Upper lobe of left lung (tissue), 6 donors: ENCODE measurements at places on chromosomes 1 and 21. TPM values are rescaled to one million over a fixed set of nuclear protein-coding genes. Genes with fewer than 3 reads are reported as not detected.

DNA sequence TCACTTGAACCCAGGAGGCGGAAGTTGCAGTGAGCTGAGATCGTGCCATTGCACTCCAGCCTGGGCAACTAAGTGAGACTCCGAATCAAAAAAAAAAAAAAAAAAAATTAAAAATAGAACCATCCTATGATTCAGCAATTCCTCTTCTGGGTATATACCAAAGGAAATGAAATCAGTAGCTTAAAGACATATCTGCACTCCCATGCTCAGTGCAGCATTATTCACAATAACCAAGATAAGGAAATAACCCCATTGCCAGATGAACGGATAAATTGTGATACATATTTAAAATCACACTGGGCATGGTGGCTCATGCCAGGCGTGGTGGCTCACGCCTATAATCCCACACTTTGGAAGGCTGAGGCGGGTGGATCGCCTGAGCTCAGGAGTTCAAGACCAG, 23.8 kb downstream of the ALDH9A1 start:
- DNase-seq, result no peak

- DNase-seq, result no peak
These were observed 108.6 kb downstream of the NTMT2 start for GRCh38 chr1:170254371-170254770.

DNA sequence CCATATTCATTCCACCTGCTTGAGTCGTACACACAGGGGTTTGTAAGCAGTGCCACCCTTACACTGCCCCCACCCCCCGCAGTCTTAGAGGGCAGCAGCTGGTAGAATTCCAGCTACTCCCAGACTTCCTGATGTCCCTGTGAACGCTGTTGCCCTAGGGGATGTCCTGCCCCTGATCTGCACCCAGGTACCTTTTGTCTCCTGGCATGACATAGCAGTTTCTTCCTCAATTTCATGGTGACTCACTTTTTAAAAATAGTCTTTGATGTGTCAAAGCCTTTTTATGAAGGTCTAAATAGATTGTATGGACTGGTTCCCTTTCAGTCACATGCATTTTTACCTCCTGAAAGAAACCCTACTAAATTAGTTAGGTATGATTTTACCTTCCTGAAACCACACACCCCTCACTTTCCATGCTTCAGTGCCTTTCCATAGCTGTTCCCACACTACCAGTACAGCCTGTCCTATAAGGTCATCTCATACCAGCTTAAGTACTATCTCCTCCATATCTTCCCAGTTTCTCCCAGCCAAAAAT, 76.4 kb downstream of the ST3GAL3 start:
- DNase-seq, result no peak

DNA sequence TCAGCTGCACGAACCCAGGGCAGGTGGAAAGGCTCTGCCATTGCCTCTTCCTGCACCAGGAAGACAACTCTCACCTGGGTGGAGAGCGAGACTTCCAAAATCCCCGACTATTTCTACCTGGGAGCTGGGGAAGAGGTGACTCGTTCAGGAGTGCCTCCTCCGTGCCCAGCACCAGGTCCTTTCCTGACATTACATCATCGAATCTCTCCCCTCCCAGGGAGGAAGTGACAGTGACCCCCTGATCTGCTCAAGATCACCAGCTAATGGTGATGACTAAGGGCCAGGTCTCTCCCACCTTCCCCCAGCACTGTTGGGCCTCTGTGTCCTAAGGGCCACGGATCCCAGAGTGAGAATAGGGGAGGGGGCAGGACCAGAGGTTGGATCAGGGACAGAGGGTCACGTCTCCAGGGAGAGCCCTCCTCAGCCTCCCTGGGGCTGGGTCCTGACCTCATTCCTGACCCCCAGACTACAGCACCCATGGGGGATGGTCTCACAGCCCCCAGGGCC, 6.8 kb downstream of the MEGF6 start:
- DNase-seq, result no peak

- DNase-seq, result no peak
These were observed 30.2 kb downstream of the GRIK1 start for GRCh38 chr21:29909571-29909970.

The VWA5B1 gene
- 0.46 TPM for total RNA-seq

The GSTM5 gene
- 1.4 TPM for total RNA-seq

DNA sequence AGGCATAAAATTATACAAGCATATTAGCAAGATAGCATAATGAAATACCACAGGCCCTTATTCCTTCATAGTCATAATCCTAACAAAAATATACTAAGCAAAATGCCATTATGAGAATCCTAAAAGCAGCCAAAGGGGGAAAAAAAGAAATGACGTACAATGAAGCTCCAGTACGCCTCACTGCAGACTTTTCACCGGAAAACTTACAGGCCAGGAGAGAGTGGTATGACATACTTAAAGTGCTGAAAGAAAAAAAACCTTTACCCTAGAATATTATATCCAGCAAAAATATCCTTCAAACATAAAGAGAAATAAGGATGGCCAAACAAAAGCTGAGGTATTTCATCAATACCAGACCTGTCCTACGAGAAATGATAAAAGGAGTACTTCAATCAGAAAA, 19.5 kb downstream of the ZNF695 start:
- DNase-seq, result no peak

- no peak for DNase-seq
These were observed 559.0 kb upstream of the PLXNA2 start for GRCh38 chr1:208803011-208803811.

DNA sequence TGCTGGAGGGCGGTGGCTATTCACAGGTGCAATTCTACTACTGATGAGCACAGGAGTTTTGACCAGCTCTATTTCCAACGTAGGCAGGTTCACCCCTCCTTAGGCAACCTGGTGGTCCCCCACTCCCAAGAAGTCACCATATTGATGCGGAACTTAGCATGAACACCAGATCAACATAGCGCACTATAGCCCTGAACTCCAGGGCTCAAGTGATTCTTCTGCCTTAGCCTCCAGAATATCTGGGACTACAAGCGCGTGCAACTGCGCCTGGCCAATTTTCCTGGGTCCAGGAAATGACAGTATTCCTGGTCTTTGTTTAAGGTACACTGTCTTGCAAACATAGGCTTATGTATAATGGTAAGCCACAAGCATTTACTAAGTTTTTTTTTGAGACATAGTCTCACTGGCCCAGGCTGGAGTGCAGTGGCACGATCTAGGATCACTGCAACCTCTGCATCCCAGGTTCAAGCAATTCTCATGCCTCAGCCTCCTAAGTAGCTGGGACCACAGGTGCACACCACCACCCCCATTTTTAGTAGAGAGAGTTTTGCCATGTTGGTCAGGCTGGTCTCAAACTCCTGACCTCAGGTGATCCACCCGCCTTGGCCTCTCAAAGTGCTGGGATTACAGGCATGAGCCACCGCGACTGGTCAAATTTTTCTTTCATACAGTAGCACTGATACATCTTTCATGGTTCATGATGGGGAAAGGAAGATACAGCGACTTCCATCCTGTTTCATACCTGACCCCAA, 12.6 kb downstream of the MCL1 start:
- no peak for DNase-seq

GRCh38 chr1:153957744-153958110, 685 bp downstream of the CRTC2 start:
- DNase-seq, result peak; percentile 55

DNA sequence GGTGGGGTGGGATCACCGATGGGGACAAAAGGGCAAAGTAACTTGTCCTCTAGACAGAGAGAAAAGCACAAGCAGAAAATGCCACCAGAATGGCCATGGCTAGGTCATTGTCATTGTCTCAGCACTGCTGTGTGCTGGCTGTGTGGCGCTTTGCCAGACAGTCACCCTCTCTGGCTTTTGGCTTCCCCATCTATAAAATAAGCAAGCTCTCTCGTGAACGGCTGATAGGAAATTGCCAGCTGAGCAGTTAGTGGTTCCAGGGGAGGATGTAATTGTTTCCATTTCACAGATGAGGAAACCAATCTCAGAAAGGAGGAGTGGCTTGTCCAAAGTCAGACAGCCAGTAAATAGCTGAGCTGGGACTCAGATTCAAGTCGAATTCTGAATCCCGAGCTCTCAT, 32.5 kb downstream of the PADI2 start:
- DNase-seq, result no peak

DNA sequence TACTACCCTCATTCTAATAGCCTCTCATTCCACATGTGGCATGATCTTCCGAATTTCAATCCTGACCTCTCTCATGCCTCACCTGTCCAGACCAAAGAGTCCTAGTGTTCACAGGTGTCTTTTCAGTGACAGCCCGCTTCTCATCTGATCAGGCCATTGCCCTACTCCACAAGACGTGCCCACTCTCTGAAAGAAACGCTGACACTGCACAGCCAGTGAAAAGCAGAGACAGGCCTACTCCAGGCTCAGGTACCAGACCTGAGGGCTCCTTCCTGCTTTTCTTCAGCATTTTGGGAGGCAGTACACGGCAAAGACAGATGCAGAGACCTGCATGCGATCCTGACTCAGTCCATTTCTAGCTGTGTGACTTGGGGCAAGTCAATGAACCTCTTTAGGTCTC, 43.0 kb downstream of the SUSD4 start:
- DNase-seq, result no peak

The LENEP gene
- total RNA-seq, result not detected

The MMP23B gene
- 26.1 TPM for total RNA-seq

- DNase-seq, result no peak
These were observed 58.5 kb downstream of the SERBP1 start for GRCh38 chr1:67371681-67372080.

DNA sequence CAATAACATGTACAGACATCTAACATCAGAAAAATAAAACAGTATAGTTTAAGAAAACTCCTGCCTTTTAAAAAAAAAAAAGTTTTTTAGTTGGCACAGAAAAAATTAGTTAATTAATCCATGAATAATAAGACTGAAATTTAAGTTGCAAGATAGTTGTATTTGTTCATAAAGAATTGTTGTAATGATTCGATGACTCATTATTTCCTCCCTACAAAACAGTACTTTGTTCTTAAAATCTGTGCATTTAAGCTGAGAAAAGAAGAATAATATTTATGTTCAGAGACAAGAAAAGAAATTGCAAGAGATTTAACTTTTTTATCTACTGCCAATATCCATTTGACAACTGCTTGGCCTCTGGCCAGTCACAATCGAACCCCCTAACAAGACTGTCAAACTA, 894.7 kb downstream of the ADGRL2 start:
- DNase-seq, result no peak

- DNase-seq, result no peak
These were observed 8.3 kb downstream of the XCL2 start for GRCh38 chr1:168535536-168535935.

The FASLG gene
- total RNA-seq, result not detected

- DNase-seq, result no peak
These were observed 19.7 kb downstream of the MRPL37 start for GRCh38 chr1:54219688-54220003.

The SPATA1 gene
- total RNA-seq, result 2.2 TPM

The LRRC3 gene
- total RNA-seq, result 4.5 TPM

GRCh38 chr1:221462345-221462744, 279.5 kb downstream of the DUSP10 start:
- no peak for DNase-seq

- DNase-seq, result no peak
These were observed 5.1 kb upstream of the DESI2 start for GRCh38 chr1:244647819-244648218.

GRCh38 chr21:45358711-45359310, 46.2 kb upstream of the COL18A1 start:
- peak; percentile 41 for DNase-seq

The CDC42 gene
- 218 TPM for total RNA-seq

DNA sequence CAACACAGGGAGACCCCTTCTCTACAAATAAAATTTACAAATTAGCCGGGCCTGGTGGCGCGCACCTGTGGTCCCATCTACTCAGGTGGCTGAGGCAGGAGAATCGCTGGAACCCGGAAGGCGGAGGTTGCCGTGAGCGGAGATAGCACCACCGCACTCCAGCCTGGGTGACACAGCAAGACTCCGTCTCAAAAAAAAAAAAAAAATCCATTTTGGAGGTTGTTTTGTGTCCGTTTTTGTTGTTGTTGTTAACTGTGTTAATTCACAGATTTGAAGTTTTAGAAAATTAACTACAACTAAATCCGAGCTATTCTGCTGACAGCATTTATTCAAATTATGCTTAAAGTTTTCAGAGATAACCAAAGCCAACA, 618 bp downstream of the CLCC1 start:
- DNase-seq, result peak; percentile 37

The FAM78B gene
- 1.1 TPM for total RNA-seq

The ADAMTSL4 gene
- 40.6 TPM for total RNA-seq

GRCh38 chr21:37907076-37907475, 9.2 kb downstream of the KCNJ6 start:
- DNase-seq, result no peak

DNA sequence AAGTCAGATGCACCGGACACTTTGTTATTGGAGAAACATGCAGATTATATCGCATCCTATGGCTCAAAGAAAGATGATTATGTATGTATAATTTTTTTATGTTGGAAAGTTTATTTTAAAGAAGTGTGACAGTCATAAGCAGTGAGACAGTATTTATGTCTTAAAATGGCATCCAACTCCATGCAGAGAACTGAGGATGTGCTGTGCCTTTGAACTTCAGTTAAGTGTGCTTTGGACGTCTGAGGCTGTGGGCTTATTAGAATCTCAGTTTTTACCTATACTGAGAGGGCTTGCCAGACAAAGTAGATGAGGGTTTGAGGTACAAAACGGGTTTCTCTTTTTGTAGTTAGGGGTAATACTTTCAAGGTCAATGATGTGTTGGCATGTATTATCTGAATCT, 1.5 kb downstream of the RABGGTB start:
- no peak for DNase-seq

The RGS8 gene
- total RNA-seq, result not detected

The CHI3L1 gene
- total RNA-seq, result 50.0 TPM

DNA sequence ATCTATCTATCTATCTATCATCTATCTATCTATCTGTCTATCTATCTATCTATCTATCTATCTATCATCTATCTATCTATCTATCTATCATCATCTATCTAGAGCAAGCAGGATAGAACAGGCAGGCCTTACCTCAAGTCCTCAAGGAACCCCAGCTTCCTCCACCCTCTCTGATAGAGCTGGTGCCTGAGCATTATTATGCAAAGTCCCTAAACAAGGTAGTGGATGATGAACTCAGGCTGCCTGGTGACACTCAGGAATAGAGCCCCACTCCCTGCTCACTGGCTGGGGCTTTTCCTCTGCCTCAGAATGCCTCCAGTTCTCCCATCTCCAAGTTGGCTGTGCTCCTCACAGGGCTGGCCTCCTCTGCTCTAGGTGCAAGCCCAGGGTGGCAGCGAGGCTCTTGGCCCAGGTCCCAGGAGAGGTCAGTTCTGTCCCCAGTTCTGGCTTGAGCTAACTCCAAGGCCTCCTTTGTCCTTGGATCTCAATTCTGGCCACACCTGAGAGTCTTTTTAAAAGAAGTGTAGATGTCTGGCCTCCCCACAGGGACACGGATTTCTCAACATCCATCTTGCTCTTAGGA, 60.2 kb downstream of the PCP4 start:
- DNase-seq, result no peak

The PIK3R3 gene
- 43.7 TPM for total RNA-seq

- DNase-seq, result no peak
These were observed 1.5 kb upstream of the CNN3 start for GRCh38 chr1:94928293-94928939.

GRCh38 chr21:33433425-33434114, 30.4 kb downstream of the IFNGR2 start:
- DNase-seq, result no peak

GRCh38 chr1:36433102-36433501, 17.1 kb downstream of the OSCP1 start:
- DNase-seq, result no peak
